Fibroblast of gingiva (primary cell): ENCODE measurements at places on chromosomes 6 and 20.

DNA sequence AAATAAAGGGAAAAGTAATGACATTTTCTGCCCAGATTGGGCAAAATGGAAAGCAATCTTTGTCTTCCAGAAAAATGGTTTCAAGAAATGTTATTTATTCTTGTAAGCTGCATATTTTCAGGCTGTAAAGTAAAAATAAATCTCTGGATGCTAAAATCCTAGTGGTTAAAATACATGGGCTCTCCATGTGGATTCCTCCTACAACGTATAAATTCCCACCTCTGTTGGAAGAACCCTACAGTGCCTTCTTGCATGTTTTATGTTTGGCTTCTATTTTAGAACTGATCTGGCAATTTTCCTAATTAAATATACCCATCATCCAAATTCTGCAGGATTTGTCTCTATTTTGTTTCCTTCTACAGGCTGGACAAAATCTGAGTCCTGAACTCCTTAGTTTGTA lies 528.9 kb downstream of the COL12A1 start:
- DNase-seq: no peak

GRCh38 chr20:58923117-58923712 lies 57.8 kb upstream of the NELFCD start:
- no peak for DNase-seq

GRCh38 chr20:2101057-2101864 lies at the start of gene STK35:
TSS of gene STK35 (plus strand) at chr20:2101827. CDS start at chr20:2101882, 55 bp downstream.
- DNase-seq: no peak

GRCh38 chr6:106502559-106502958 lies 126.7 kb downstream of the RTN4IP1 start:
- no peak for DNase-seq

DNA sequence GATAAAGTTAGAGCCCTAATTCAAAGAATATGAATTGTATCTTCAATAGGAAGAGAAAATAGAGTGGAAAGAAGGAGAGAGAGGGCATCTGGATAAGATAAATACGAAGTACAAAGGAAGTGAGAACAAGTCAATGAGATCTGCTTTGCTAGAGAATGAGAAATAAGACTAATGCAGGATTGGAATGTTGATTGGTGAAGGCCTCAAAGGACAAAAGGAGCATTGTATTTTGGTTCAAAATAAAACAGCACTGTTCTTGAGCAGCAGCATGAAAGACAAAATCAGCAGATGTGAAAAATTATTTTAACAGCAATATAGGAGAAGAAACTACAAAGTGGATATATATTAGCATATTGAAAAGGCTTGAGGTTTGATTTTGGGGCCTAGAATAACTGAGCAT lies 5.1 kb upstream of the TMEM244 start:
- DNase-seq: no peak

- no peak for DNase-seq
Measured at GRCh38 chr6:160038479-160038878, 69.6 kb downstream of the IGF2R start.

DNA sequence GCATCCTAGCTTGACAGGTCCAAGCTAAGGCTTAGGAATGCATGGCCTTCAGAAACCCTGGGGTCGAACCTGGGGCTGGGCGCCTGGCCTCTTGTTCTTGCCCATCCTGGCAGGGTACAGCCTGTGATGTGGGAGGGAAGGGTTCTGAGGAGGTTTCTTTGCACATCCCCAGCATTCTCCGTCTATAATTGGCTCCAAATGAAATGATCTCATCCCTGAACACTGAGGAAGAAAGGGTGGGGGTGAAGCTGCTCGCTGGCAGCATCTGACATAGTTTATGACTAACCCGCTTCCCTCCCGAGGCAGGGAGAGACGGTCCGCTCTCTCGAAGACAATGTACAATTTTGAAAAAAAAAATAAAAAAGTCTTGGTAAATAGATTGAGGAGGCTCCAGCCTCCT lies 67.1 kb upstream of the ZNFX1 start:
- peak; percentile 94 for DNase-seq

- DNase-seq: no peak
Measured at GRCh38 chr6:22827760-22828159, 258.4 kb downstream of the HDGFL1 start.

GRCh38 chr6:163876391-163876790 lies 461.9 kb downstream of the QKI start:
- no peak for DNase-seq

- no peak for DNase-seq
Measured at GRCh38 chr6:168844821-168845609, 404.0 kb downstream of the SMOC2 start.

DNA sequence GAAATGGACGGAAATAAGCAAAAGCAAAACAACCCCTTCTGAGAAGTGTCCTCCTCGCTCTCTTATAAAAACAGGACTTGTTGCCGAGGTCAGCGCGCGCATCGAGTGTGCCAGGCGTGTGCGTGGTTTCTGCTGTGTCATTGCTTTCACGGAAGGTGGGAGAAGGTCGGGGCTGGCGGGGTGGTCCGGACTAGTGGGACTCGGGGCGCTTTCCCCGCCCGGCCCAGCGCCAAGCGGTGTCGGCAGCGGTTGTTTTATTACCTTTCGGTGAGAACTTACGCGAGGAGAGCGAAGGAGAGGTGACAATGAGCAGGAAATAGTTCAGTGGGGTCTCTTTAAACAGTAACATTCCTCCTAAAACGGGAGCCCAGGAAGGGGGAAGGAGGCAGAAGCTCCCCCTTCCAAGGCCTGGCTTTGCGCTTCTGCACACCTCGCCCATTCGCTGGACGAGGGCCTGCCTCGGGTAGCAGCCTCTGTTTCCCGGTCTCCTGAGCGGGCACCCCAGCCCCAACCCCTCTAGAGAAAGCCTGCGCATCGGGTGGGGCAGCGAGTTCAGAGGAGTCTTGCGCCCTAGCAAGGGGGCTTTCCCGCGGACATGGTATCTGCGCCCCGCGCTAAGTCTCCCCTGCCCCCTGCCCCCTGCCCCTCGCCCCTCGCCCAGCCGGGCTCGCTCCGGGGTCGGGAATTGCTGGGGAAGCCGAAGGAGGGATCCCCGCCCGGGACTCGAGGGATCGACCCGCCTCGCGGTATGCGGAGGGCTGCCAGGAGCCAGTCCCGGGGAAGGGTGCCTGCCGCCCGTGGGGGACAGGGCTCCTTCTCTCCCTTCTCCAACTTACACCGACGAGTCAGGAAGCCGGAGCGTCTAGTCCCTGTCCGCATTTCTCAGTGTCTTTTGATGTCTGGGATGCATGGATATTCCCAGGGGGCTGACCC lies 1.2 kb upstream of the TBXT start:
- no peak for DNase-seq

GRCh38 chr20:2753461-2754040 lies 46.9 kb downstream of the CPXM1 start:
- no peak for DNase-seq
